ENCODE measurements at places on chromosomes 5 and 9. TPM values are rescaled to one million over a fixed set of nuclear protein-coding genes. Genes with fewer than 3 reads are reported as not detected.

OMD gene
- not detected for polyA plus RNA-seq

SLC36A3 gene
- polyA plus RNA-seq, result not detected

AQP7 gene
- polyA plus RNA-seq, result 1.0 TPM

CYLC2 gene
- polyA plus RNA-seq, result not detected

HTR4 gene
- polyA plus RNA-seq, result not detected

ARHGEF39 gene
- polyA plus RNA-seq, result 0.44 TPM

S100Z gene
- polyA plus RNA-seq, result 4.0 TPM

CMBL gene
- polyA plus RNA-seq, result not detected

SPATA31C1 gene
- not detected for polyA plus RNA-seq

GCNT4 gene
- polyA plus RNA-seq, result 7.6 TPM

DAB2IP gene
- polyA plus RNA-seq, result not detected

BTNL3 gene
- not detected for polyA plus RNA-seq

DNA sequence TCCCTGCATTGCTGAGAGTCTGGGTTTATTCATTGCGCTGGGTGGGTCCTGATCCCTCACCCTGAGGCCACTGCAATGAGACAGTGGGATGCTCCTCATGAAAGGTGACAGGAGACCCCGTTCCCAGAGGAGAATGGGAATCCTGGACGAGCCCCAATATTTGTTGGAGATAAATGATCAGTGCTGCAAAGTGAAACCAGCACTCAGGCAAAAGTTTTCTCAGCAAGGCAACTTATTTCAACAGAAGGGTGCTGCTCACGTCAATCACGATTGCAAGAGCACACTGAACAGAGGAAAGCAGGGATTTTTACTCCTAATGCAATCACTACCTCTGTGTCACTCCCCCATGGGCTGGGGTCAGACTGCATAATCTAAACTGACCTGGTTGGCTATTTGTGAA is 110.2 kb upstream of the MAMDC2 start:
- DNase-seq, result no peak

- DNase-seq, result no peak
Measured at GRCh38 chr5:79333852-79334557, 98.1 kb downstream of the JMY start.

DNA sequence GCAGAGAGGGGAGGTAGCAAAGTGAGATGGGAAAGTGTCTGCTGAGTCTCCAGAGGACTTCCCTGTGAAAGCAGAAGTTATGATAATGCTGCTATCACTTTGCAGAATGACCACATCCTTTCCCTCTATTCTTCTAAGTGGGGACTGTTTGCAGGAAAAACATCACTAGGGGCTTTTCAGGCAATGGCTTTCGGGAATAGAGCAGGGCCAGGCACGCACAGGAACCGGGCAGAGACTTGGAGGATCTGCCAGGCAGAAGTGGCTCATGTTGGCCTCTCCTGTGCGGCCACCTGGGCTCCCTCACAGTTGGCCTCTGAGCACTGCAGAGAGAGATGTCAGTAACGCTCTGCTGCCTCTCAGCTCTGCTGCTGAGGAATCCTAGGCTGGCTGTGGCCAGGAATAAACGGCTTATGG is 214.7 kb downstream of the MAST4 start:
- DNase-seq, result no peak

DNA sequence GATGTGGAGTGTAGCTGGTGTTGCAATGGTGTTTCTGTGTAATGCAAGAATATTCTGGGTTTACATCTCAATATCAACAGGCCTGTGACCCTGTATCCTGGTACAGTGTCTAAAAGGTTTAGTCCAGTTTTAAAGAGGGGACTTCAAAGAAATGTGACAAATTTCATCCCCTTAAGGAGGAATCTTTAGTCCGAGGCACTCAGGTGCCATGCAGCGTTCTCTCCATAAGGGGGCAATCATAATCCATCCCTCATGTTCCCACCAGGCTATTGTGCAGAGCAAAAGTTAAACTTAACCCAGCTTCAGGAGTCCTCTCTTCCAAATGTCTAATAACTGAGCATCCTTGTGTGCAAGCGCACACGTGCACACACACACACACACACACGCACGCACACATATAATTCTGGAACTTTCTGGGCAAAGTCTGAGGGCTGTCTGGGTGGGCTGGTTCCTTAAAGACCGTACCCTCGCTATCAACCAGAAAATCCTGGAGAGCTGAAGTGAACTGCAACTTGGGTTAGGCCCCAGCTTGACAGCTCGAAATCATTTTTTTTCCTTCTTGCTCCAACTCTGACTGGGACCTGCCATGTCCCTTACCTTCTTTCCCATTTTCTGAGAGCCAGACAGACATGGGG is 46.0 kb downstream of the CRB2 start:
- DNase-seq, result peak; percentile 12

DNA sequence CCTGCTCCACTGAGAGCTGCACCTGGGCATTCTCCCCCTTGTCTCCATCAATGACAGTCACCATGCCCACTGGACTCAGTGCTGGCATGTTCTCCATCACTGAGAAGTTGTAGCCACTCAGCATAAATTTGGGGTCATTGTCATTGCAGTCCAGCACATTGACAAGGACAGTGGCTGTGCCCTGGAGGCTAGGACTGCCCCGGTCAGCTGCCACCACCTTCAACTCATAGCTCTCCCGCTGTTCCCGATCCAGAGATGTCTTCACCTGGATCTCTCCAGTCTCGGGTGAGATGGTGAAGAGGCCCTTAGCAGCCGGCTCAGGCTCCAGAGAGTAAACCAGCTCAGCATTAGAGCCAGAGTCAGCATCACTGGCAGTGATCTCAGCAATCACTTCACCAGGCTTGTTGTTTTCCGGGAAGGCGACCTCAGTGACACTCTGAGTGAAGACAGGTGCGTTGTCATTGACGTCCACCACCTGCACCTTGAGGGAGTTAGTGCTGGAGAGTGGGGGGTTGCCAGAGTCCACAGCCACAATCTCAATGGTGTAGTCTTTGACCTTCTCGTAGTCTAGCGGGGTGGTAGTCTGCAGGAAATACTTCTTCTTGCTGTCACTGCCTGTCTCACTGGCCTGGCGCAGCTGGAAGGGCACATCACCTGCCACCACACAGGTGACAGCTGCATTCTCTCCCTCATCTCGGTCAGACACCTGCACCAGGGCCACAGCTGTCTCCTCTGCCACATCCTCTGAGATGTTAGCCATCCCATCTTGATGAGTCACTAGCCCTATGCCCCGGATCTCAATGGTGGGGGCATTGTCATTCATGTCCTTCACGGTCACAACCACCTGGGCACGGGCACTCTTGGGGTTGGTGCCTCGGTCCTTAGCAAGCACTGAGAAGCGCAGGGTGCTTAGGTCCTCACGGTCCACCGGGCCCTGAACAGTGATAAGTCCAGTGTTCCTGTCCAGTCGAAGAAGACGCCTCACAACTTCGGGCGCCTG is 13.5 kb downstream of the PCDH1 start:
- no peak for DNase-seq

DNA sequence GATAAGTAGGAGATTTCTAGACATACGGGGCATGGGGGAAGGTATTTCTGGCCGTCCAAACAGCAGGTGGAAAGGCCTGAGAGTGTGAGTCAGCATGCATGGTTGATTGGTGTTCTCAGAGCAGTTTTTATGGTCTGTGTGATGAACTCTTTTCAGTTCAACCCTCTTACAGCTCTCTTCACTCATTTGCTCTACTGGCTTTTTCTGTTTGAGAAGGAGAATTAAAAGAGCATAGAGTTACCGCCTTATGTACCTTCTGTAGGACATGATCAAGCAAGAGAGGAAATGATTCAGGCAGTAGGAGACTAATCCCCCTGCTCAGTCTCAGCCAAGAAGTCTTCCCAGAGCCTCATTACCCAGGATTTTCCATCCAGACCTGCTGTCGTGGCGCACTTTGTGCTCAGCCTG is 92.4 kb downstream of the PRDM6 start:
- DNase-seq, result no peak

GRCh38 chr9:96109680-96110351 is 192.2 kb downstream of the HSD17B3 start:
- DNase-seq, result no peak

GRCh38 chr9:105296445-105296844 is 52.0 kb downstream of the SLC44A1 start:
- no peak for DNase-seq

DNA sequence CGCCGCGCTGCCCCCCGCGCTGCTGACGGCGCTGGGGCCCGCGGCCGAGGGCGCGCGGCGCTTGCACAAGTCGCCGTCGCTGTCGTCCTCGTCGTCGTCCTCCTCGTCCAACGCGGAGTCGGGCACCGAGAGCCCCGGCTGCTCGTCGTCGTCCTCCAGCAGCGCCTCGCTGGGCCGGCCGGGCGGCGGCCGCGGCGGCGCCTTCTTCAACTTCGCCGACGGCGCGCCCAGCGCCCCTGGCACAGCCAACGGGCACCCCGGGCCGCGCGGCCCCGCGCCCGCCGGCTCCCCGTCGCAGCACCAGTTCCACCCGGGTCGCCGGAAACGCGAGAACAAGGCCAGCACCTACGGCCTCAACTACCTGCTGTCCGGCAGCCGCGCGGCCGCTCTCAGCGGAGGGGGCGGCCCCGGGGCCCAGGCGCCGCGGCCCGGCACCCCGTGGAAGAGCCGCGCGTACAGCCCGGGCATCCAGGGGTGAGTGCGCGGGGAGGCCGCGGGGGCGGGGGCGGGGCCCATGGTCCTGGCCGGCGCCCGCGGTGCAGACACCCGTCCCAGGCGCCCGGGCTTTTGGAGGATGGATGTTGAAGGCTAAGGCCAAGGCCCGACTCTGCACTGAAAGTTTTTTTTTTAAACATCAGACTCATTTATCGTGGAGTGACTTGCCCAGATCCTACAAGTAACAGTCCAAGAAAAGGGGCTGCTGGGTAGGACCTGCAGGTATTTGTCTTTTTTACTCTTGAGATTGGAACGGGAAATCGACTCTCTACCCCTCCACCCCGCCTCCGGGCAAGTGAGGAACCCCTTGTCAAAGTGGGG is 1.2 kb downstream of the TENT4A start:
- DNase-seq, result peak; percentile 36

DNA sequence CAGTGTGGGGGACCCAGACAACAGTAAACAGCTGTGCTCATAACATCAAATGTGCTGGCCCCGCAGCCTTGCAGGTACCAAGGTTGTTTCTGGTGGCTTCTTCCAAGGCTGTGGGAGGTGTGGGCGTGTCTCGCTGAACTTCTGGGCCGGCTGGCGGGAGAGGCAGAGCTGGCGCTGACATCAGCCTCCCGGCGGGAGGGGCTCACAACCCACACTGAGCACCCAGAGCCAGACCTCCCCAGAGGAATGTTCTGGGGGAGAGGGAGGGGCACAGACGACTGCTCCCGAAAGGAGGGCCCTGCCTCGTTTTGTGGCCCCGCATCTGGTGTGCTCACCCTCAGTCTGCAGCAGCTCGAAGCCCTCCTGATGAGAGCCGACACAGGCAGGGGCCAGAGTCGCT is 6.9 kb upstream of the SLC12A7 start:
- DNase-seq, result no peak

GRCh38 chr5:118017536-118017935 is 970.8 kb downstream of the DTWD2 start:
- DNase-seq, result no peak

GRCh38 chr9:14907360-14907685 is 2.9 kb downstream of the FREM1 start:
- DNase-seq, result no peak

All from CD4-positive, CD25-positive, alpha-beta regulatory T cell (primary cell).